ENCODE measurements at places on chromosomes 3 and 15.

GRCh38 chr3:65963787-65964677 is 74.7 kb downstream of the MAGI1 start:
- DNase-seq: no peak

GRCh38 chr3:58659051-58659675 is 7.4 kb downstream of the FAM3D start:
- DNase-seq: no peak

DNA sequence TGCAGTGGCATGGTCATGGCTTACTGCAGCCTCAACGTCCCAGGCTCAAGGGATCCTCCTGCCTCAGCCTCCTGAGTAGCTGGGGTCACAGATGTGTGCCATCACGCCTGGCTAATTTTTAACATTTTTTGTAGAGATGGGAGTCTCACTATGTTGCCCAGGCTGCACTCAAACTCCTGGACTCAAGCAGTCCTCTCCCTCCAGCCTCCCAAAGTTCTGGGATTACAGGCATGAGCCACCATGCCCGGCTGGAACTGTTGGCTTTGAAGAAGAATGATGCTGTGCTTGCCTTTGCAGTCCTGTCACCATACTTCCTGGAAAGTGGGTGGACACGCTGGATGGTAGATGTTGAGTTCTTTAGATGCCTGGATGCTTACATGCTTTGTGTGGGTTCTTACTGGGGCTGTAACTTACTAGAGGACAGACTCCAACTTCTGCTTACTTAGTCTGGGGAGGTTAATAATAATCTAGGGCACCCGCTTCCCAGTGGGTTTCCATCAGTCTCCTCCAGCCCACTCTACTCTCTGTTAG is 36.7 kb downstream of the IGF1R start:
- DNase-seq: no peak

DNA sequence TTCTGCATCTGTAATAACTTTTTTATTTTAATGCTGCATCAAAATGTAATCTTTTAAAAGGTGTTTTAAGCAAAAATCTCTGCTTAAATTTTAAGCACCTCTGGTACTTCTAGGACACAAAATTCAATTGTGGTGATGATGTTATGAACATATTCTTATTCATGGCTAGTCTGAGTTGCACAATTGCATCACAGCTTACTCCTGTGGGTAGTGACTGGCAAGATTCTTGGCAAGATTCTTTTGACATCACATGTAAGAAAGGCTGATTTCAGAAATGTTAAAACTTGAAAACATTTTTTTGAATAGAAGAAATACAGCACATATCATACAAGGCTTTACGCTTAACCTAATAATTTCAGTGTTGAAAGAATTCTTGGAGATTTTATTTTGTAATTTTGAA is 35.7 kb downstream of the IQCH start:
- DNase-seq: no peak

DNA sequence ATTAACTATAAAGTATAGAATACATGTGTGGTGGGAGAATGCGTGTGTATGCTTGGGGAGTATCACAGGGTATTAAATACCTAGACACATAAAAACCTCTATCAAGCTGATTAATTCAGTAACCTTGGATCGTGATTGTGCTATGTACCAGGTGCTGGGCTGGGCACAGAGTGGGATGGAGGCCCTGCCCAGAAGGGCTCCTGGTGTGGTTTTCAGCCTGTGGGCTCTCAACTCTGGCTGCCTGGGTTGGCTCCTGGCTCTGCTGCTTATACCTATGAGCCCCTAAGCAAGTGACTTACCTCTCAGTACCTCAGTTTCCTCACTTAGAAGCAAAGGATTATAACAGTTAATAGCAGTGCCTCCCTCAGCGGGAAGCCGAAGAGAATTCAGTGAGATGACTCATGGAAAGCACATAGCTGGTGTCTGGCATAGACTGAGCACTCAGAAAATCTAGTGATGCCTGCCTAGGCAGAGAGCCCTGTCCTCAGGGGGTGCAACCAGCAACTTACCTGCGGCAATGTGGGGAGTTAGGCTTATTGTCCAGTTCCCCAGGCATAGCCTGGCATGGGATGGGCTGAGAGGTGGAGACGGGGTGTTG is 90.6 kb upstream of the MYZAP start:
- no peak for DNase-seq

GRCh38 chr3:85054579-85054978 is 95.8 kb downstream of the CADM2 start:
- DNase-seq: no peak

- DNase-seq: no peak
Measured at GRCh38 chr15:51623386-51623938, 891 bp upstream of the DMXL2 start.

DNA sequence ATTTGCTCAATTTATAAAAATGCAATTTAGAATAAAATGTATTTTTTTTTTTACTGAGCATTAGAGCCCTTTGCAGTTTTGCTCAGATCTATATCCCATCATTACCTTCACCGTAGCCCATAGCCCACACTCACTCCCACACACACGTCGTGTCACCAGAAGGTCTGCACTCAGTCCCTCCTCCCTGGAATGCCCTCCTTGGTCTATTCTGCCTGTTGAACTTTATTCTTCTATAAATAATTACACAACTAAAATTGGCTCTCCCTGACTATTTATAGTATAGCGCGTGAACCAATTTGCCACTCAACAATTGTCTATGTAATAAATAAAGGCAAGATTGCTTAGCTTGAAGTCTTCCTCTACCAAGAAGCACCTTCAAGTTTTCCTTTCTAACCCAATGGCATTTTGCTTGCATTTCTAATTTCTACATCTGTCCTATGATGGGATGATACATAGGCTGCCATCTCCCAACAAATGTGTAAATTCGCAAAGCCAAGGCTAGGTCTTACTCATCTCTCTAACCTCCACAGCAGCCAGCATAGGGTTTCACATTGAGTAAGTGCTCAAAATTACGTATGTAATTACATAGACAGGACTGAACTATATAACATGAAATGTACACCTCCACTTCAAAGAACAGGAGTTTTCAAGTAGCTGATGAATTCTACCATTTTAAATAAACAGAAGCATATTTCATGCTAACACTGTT is 172.0 kb upstream of the HES1 start:
- no peak for DNase-seq

GRCh38 chr15:73686781-73687256 is 2.6 kb downstream of the CD276 start:
- no peak for DNase-seq

DNA sequence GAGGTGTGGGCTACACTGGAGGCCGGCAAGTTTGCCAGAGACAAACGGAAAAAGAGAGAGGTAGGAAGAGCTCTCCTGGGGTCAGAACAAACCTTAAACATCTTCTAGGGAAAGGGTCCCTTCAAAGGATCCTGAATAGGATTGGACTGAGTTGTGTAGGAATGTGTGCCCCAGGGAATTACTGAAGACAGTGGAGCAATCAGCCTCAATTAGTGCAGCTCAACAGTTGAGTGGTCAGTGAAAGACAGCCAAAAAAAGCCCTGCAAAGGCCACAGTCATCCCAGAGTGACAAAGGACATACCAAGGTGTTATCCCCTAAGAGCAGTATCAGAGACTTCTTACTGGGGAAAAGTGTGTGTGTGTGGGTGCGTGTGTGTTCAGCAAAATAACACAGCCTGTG is 70.3 kb downstream of the NUP210 start:
- DNase-seq: no peak

DNA sequence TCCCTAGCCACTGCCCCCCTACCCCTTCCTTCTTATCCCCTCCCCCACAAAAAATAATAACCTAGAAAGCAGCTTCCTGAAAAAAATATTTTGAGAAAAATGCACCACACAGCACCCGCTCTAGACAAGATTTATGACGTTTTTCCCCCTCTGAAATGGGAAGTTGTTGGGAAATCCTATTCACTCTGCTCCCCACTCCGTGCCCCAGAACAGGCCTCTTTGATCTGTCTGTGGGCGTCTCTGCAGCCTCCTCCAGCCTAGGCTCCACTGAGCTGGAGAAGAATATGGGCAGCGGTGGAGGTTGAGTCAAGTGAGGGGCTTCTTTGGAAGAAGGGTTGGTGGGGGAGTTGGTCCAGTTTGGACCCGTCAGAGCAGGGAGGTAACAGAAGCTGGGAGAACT is 28.5 kb upstream of the POLG start:
- no peak for DNase-seq

GRCh38 chr3:15819576-15819975 is 21.8 kb upstream of the ANKRD28 start:
- DNase-seq: no peak
